ENCODE measurements at places on chromosomes 2 and 18.
A peak's percentile ranks its signal among the peaks of the same experiment; 100 is the strongest.

DNA sequence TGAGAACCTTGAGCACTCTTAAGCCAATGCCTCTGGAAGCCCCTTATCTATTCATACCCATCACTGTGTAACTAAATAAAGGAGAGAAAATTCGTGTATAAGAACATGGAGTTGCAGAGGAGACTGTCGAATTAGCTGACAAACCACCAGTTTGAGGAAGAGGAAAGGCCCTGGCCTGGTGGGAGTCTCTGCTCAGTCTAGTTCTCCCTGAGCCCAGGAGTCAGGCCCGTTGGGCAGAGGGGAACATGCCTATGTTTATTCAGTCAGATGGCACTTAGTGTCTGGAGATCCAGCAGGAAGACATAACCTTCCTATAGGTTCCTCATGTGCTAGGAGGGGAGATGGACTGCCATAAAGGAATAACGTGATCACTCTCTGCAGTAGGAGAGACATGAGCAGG lies 60.3 kb downstream of the MGAT5 start:
- DNase-seq, result no peak

GRCh38 chr2:10678225-10678624 lies 11.6 kb downstream of the NOL10 start:
- no peak for DNase-seq

GRCh38 chr2:9206991-9207640 lies 504 bp downstream of the ASAP2 start:
- DNase-seq, result peak; percentile 52

GRCh38 chr2:237293978-237294377 lies 120.0 kb downstream of the COL6A3 start:
- no peak for DNase-seq

GRCh38 chr2:164495491-164496223 lies 125.6 kb downstream of the GRB14 start:
- peak; percentile 13 for DNase-seq

- peak; percentile 89 for DNase-seq
These were observed at the start of gene ZBTB14 for GRCh38 chr18:5295231-5295920. ZBTB14 (minus strand) TSS chr18:5295726; CDS start chr18:5293246, 2,480 bp downstream.

Measured in erythroblast (primary cell).